ENCODE measurements at places on chromosomes 11 and 22. TPM values are rescaled to one million over a fixed set of nuclear protein-coding genes. Genes with fewer than 3 reads are reported as not detected.

GRCh38 chr11:123616505-123617198, 37.8 kb downstream of the SCN3B start:
- no peaks in the 10 kb centered on the region for H3K4me1 ChIP-seq
- DNase-seq, result no peak
- no peaks in the 10 kb centered on the region for H3K27me3 ChIP-seq
- H3K36me3 ChIP-seq, result peaks cover 29% of the 10 kb centered on the region

DNA sequence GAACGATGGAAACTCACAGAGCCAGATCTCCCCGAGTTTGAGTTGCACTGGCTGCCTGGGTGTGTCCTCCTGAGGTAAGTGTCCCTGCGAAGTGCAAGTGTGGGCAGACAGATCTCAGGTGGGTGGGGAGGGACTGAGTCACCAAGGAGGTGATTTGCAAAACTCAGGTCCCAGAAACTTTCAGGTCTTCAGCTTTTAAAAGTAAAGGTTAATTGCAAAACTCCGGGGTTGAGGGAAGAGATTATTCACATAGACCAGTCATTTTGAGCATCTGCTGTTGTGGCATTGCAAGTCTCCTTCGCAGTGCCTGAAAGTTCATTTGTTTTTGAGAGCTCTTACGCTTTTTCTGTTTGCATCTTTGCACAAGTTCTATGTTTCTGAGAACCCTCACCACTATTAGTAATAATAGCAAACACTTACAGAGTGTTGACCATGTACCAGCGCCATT, 7.1 kb downstream of the CD44 start:
- H3K27me3 ChIP-seq, result no peaks in the 10 kb centered on the region
- H3K27ac ChIP-seq, result no peak overlapping the region
- no peak overlapping the region for H3K4me3 ChIP-seq
- no peaks in the 10 kb centered on the region for H3K36me3 ChIP-seq
- no peaks in the 10 kb centered on the region for H3K4me1 ChIP-seq
- DNase-seq, result no peak

GRCh38 chr22:21961886-21962654, 9.4 kb upstream of the PPM1F start:
- H3K27ac ChIP-seq, result no peak overlapping the region
- no peaks in the 10 kb centered on the region for H3K36me3 ChIP-seq
- no peak overlapping the region for H3K4me3 ChIP-seq
- DNase-seq, result peak; percentile 36

DNA sequence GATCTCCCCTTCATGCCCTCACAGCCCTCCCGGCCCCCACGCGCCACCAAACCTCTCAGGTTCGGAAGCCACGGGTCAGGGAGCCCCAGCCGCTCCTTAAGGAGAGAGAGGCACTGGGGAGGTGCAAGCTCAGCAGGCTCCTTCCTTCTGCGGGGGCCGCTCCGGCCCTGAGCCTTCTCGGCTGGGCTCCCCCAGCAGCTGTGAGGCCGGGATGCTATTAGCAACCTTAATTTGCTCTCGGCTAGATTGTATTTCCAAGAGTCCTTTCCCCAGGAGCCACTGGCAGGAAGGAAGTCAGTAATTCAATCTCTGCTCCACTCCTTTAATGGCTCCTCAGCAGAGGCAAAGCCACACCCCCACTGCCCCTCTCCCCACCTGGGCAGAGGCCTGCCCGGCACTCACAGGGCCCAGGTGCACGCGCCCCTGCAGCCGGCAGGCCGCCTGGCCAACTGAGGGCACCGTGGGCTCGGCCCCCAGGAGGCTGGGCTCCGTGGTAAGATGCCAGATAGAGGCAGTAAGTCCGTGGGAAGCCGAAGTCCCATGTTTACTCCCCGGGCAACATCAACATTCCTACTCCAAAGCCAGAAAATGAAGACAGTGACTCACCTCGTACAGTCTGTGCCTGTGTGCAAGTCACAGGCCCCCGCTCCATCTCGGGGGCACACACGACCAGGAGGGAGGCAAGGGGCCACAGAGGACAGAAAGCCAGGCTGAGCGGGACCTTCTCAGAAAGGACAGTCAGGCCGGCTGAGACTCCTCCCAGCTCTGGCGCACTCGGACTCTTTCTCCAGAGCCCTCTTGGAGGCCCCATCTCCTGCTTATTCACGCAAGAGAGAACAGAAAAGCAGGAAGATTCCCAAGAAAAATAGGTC, 5.2 kb downstream of the IGSF9B start:
- no peak overlapping the region for H3K4me3 ChIP-seq
- no peak overlapping the region for H3K27ac ChIP-seq

The DUSP18 gene
- total RNA-seq, result 14.0 TPM

The CRYBA4 gene
- 0.41 TPM for total RNA-seq
